ENCODE measurements at places on chromosomes 6 and 20.

DNA sequence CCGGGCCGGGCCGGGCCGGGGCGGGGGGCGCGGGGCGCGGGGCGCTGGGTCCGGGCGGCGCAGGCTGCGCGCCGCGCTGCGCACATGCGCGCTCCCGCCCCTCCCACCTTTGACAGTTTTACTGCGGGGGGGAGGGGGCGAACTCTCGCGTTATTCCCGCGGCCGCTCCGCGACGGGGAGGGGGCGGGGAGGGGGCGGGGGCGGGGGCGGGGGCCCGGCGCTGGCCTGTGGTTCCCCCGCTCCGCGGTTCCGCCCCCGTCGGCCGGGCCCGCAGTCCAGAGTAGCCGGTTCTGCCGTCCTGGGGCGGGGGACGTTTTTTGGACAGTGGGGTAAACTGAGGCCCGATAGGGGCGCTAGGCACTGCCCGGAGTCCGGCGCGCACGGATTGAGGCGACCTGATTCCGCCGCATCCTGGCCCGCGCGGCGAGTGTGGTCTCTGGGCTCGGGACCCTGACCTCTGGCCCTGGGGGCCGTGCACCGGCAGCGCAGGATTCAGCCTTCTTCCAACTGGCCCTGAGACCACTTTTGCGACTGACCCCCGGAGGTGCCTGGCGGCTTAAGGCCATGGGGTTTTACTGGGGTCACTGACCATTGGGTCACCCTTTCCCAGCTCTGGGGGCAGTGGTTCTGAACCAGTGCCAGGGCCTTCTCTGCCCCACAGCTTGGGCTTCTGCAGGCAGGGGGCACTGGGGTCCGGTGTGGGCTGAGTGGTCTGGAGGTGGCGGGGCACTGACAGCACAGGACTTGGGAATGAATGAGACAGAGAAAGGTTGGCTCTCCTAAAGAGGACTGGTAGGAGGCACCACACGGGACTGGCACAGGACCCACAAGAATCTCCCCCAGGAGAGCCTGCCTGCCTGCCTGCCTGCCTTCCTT is at the start of gene ZNF512B:
TSS of gene ZNF512B (minus strand) at position 93 of the 876 bp plus-strand sequence. CDS start 1,980 bp downstream, outside the sequence.
- DNase-seq: peak; percentile 36

- no peak for DNase-seq
Observed at GRCh38 chr20:43900121-43900466, 14.6 kb upstream of the TOX2 start.

- DNase-seq: no peak
Observed at GRCh38 chr20:57803508-57804005, 93.7 kb upstream of the PMEPA1 start.

DNA sequence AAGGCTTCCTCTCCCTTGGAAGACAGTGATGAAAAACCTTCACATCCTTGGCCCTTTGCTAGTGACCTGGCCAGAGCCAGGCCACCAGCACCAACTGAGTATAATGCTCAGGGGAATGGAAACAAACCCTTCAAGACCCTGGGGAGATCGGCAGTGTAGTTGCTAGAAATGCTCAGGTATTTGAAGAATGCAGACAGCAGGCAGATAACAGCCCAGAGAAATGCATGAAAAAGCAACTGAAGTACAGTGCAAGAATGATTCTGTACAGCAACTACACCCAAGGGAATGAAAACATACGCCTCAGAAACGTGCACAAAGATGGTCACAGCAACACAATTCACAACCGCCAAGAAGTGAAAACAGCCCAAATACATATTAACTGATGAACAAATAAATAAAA is 41.1 kb downstream of the PPP1R3G start:
- no peak for DNase-seq

DNA sequence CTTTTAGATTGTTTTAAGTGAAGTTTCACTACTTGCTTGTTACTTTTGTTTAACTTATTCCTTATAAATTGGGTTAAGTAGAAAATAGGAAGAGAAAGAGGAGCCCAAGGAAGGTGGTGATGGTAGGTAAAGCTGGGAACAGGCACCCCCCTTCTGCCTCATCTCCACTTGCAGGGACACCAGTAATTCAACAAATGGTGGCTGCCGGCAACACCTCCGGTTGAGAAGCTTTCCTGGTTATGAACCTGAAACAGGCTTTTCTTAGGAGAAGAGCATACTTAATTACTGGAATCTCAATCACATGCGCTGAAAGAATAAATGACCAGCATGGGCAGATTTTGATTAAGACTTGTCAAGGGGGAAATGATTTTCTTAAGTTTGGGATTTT is 158.9 kb upstream of the ZNF217 start:
- DNase-seq: no peak

DNA sequence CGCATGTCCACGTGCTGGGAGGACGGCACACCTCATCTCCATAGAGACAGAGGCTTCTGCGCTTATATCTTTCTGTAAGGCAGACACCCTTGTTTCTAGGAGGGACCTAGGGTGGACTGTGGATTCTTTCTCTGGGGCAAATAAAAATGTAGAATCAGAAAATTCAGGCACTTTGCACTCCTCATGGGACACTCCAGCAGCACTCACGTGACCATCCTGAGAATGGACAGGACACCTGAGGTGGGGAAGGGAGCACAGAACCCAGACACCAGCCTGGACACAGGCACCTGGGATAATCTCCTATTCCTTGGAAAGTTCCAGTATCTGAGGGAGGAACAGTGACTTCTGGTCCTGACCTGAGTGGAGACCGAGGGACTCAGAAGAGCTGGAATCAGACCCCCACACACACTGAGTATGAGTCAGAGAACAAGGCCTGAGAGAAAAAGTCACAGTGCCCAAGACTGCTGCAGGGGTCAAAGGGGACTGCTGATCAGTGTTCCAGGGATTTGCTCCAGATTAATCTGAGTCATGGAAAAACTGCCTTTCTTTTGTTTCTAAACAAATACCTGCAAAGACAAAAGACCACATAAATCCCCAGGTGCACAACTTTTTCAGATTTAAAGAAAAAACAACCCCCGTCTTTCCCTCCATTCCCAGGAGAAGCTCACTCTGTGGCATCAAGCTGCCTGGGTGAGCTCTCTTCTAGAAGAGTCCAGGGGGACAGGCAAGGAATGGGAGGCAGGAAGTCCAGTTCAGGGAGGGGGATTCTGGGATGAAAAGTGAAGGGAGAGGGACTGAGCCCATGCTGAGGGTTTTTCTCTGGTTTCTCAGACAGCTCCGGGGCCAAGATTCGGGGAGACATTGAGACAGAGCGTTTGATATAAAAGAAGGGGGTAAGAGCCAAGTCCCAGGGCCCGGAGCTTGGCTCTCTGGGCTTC is 35.6 kb upstream of the MICB start:
- no peak for DNase-seq

GRCh38 chr20:61601853-61602252 is 349.8 kb downstream of the CDH4 start:
- no peak for DNase-seq

DNA sequence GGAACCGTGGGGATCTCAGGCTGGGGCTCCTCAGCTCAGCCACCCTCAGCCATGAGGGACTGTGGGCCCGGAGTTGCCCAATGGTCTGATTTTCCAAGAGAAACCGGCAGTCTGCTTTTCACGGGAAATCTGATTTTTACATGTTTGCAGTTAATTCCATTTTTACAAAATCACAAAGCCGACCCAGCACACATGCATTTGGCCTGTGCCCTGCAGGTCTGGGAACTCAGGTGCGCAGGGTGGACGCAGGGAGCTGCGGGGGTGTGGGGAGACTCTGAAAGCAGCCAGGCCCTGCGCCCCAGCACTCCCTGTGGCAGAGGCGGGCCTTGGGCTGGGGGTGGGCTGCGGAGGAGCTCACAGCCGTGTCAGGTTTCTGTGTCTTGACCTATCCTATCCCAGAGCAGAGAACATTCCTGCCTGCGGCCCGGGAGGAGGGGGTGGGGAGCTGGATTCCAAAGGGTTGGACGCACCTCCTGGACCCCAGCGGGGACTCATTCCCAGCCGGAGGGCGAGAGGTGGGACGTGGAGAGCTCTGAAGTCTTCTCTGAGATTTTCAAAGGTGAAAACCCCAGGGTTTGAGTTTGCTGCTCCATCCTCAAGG is 60.6 kb downstream of the ADNP start:
- no peak for DNase-seq

GRCh38 chr6:16774437-16774836 is 13.2 kb upstream of the ATXN1 start:
- no peak for DNase-seq

- peak; percentile 92 for DNase-seq
Observed at GRCh38 chr6:43702534-43703440, 15.2 kb upstream of the MRPS18A start.

- DNase-seq: no peak
Observed at GRCh38 chr6:66628917-66629316, 921.9 kb upstream of the EYS start.

DNA sequence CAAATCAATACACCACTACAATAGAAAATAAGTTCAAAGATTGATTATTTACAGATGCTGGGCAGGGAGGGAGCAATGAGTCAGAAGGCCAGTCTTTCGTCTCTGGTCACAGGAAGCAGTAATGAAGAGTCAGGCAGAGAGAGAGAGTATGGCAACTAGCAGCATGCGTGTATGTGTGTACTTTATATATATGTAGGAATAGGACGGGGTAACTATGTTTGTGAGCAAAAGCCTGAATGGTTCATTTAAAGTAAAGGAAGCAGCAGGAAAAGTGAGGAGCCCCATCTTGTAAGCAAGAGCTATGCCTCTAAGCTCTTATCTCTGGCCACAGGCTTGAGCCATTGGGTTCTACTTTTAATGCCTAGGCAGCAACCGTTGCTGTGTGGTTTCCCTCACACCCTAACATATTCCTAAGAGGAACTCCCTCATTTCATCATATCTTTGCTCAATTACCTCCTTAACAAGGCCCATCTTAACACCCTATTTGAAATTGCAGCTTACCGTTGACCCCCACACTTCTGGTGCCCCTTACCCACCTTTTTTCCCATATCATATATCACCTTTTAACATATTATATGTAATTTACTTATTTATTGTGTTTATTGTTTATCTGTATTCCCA is 66.6 kb downstream of the AFG1L start:
- peak; percentile 98 for DNase-seq
